ENCODE measurements at places on chromosomes 13 and 19. TPM values are rescaled to one million over a fixed set of nuclear protein-coding genes. Genes with fewer than 3 reads are reported as not detected.

- peak; percentile 2 for DNase-seq
- H3K4me3 ChIP-seq = no peak overlapping the region
- H3K36me3 ChIP-seq = no peaks in the 10 kb centered on the region
- no peaks in the 10 kb centered on the region for H3K27me3 ChIP-seq
- H3K27ac ChIP-seq = no peak overlapping the region
Measured at GRCh38 chr13:75931116-75931515, 295.0 kb downstream of the LMO7 start.

DNA sequence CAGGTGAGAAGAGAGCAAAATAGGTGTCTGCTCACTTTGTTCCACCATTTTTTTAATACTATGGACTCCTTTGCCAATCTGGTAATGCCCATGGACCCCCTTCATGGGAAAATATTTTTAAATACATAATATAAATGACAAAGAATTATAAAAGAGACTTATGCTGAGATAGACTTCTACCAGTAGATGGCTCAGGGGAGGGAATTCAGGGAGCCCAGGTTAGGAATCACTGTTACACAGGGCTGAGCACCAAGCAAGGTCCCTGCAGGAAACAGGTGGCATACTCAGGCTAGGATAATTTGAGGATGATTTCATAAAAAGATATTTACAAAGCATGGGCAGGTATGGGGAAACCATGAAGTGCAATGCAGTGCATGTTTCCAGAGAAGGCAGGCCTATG lies 525.9 kb downstream of the FGF9 start:
- H3K4me3 ChIP-seq = no peak overlapping the region
- no peak overlapping the region for H3K27ac ChIP-seq
- no peaks in the 10 kb centered on the region for H3K27me3 ChIP-seq
- no peak for DNase-seq
- H3K36me3 ChIP-seq = no peaks in the 10 kb centered on the region

PIK3R2 gene
- 41.8 TPM for total RNA-seq

LGALS7B gene
- total RNA-seq = not detected

CYP4F12 gene
- total RNA-seq = not detected
